ENCODE measurements at places on chromosomes 7 and 10.

- no peak overlapping the region for H3K4me3 ChIP-seq
- H3K27me3 ChIP-seq: no peaks in the 10 kb centered on the region
- no peak for DNase-seq
- no peaks in the 10 kb centered on the region for H3K36me3 ChIP-seq
- no peaks in the 10 kb centered on the region for H3K4me1 ChIP-seq
Measured at GRCh38 chr10:2949948-2950354, 117.4 kb upstream of the PFKP start.

DNA sequence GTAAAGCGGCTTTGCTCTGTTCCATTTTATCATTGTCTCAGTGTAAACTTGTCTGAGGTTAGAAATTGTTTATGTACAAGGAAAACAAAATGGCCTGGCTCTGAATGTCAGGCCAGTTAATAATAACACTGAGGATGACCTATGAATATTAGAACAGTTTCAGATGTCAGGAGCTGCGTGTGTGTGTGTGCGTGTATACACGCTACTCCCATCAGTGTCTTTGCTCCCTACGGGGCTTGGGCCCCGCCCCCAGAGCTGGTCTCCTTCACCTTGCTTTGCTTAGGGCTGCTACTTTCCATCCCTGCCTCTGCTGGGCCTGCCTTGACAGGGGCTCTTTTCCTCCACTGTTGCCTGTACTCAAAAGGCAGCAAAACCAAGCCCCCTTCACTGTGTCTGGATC is 142.3 kb upstream of the BET1 start:
- H3K4me3 ChIP-seq: no peak overlapping the region
- no peaks in the 10 kb centered on the region for H3K36me3 ChIP-seq
- H3K4me1 ChIP-seq: no peaks in the 10 kb centered on the region
- no peak overlapping the region for H3K27ac ChIP-seq
- H3K27me3 ChIP-seq: no peaks in the 10 kb centered on the region

DNA sequence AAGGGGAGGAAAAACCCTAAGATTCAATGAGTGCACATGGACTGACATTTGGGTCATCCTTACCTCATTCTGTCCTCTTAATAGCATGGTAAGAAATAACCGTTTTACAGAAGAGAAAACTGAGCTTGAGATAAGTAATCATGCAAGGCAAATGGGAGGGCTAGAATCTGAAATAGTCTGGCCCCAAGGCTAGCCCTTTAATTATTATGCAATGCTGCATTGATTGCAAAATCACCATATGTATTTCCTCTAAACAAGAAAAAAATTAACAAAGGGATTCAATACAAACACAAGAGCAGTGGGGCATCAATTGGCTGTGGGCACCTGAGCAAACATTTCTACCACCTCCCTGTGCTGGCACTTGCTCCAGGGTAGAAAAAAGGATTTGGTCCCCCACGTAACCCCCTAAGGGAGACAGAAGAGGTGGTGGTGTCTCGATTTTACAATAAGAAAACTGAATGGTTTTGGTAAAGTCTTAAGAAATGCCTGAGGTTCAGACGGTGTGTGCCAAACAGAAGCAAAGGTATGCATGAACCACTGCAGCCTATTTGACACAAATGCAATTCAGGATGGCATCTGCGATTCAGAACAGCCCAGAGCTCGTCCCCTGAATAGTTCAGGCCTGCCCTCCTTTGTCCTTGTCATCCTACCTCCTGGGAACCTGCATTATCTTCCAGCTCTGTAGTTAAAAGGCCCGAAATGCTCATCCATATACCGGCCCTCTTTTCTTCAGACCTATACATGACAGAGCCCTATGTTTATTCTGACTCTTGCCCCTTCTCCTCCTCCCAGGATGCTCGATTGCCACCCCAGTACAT is 23.6 kb downstream of the PIP4K2A start:
- H3K27ac ChIP-seq: no peak overlapping the region
- peak; percentile 55 for DNase-seq
- peaks cover 31% of the 10 kb centered on the region for H3K36me3 ChIP-seq
- H3K27me3 ChIP-seq: no peaks in the 10 kb centered on the region

DNA sequence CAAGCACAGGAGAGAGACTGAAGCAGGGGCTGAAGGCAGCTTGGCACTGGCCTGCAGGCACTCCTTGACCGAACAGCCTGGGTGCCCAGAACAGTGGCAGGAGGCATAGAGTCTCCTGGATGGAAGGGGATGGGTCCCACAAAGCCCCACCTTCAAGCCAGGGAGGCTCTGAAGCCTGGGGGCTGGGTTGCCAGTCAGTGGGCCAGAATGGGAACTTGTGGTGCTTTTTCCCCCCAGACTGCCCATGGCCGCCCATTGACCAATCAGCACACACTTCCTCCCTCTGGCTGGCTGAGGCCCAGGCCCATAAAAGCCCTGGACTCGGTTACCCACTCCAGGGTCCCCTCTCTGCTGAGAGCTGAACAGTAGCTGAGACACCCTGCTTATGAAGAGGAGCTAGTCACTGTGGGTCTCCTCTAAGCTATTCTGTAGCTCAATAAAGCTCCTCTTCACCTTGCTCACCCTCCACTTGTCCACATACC is 109.6 kb downstream of the ELAPOR2 start:
- no peak overlapping the region for H3K27ac ChIP-seq
- H3K36me3 ChIP-seq: no peaks in the 10 kb centered on the region
- H3K4me1 ChIP-seq: peaks cover 10% of the 10 kb centered on the region
- DNase-seq: no peak
- H3K4me3 ChIP-seq: no peak overlapping the region
- no peaks in the 10 kb centered on the region for H3K27me3 ChIP-seq

GRCh38 chr10:94178475-94179253 is 184.1 kb downstream of the NOC3L start:
- DNase-seq: no peak
- H3K4me1 ChIP-seq: no peaks in the 10 kb centered on the region
- H3K4me3 ChIP-seq: no peak overlapping the region

DNA sequence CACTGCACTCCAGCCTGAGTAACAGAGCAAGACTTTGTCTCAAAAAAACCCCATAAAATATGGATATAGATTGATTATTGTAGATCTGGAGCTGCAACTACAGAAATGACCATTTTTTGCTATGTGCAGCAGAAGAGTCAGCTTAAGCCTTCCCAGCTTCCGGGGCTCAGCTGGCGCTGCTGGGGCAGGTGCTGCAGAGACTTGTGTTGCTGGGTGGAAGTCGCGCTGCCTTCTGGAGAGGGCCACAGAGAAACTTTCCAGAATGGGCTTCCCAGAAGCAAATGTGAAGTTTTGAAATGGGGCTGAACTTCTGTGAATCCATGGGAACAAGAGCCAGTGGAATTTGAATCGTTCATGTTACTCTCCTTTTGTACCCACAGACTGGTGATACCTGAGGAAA is 37.3 kb upstream of the RSBN1L start:
- H3K4me1 ChIP-seq: no peaks in the 10 kb centered on the region
- no peak overlapping the region for H3K4me3 ChIP-seq
- H3K27ac ChIP-seq: no peak overlapping the region
- no peak for DNase-seq
- H3K36me3 ChIP-seq: peaks cover 9% of the 10 kb centered on the region

- no peaks in the 10 kb centered on the region for H3K4me1 ChIP-seq
- no peak overlapping the region for H3K4me3 ChIP-seq
- H3K27ac ChIP-seq: no peak overlapping the region
- H3K27me3 ChIP-seq: no peaks in the 10 kb centered on the region
- no peaks in the 10 kb centered on the region for H3K36me3 ChIP-seq
Measured at GRCh38 chr7:33421429-33421828, 292.1 kb downstream of the BBS9 start.

- no peaks in the 10 kb centered on the region for H3K27me3 ChIP-seq
- H3K36me3 ChIP-seq: no peaks in the 10 kb centered on the region
- DNase-seq: no peak
- no peak overlapping the region for H3K27ac ChIP-seq
- H3K4me3 ChIP-seq: peak overlapping the region; percentile 94
Measured at GRCh38 chr7:44998153-44998871, 1.7 kb upstream of the CCM2 start.

- H3K4me1 ChIP-seq: no peaks in the 10 kb centered on the region
- H3K27ac ChIP-seq: no peak overlapping the region
- peaks cover 3% of the 10 kb centered on the region for H3K36me3 ChIP-seq
- no peak for DNase-seq
- H3K27me3 ChIP-seq: no peaks in the 10 kb centered on the region
Measured at GRCh38 chr10:112785089-112785488, 165.0 kb upstream of the TCF7L2 start.

- no peaks in the 10 kb centered on the region for H3K27me3 ChIP-seq
- no peak overlapping the region for H3K4me3 ChIP-seq
- no peaks in the 10 kb centered on the region for H3K36me3 ChIP-seq
- no peaks in the 10 kb centered on the region for H3K4me1 ChIP-seq
- H3K27ac ChIP-seq: no peak overlapping the region
- no peak for DNase-seq
Measured at GRCh38 chr7:104973227-104973626, 40.8 kb upstream of the KMT2E start.

- H3K27me3 ChIP-seq: no peaks in the 10 kb centered on the region
- H3K27ac ChIP-seq: no peak overlapping the region
- peaks cover 3% of the 10 kb centered on the region for H3K36me3 ChIP-seq
- H3K4me3 ChIP-seq: no peak overlapping the region
- no peaks in the 10 kb centered on the region for H3K4me1 ChIP-seq
- no peak for DNase-seq
Measured at GRCh38 chr10:124849111-124849773, 47.6 kb downstream of the ABRAXAS2 start.

GRCh38 chr7:29977886-29978651 is 11.5 kb downstream of the SCRN1 start:
- peak; percentile 83 for DNase-seq
- H3K4me1 ChIP-seq: no peaks in the 10 kb centered on the region
- no peaks in the 10 kb centered on the region for H3K27me3 ChIP-seq
- H3K4me3 ChIP-seq: no peak overlapping the region
- peaks cover 2% of the 10 kb centered on the region for H3K36me3 ChIP-seq

DNA sequence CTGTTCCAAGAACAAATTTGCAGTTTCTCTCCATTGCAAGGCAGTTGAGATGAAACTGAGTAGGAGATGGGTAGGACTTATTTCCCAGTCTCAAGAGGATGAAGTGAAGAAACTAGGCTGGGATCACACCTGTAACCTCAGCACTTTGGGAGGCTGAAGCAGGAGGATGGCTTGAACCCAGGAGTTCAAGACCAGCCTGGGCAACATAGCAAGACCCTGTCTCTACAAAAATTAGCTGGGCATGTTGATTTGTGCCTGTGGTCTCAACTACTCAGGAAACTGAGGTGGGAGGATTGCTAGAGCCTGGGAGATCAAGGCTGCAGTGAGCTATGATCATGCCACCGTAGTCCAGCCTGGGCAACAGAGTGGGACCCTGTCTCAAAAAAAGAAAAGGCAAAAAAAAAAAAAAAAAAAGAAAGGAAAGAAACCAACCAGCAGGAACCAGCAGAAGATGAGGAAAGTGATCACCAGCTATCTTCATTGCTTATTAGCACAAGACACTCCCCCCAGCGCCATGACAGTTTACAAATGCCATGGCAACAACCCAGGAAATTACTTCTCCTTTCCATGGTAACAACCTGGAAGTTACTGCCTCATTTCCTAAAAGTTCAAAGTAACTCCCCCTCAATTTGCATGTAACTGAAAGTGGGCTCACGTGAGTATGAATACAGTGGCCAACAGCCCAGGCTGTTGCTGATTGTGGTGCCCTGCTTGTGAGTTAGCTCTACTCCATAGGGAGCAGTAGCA is 18.3 kb upstream of the ST8SIA6 start:
- no peaks in the 10 kb centered on the region for H3K36me3 ChIP-seq
- no peak overlapping the region for H3K27ac ChIP-seq
- DNase-seq: peak; percentile 38
- H3K4me3 ChIP-seq: no peak overlapping the region
- H3K27me3 ChIP-seq: no peaks in the 10 kb centered on the region
- no peaks in the 10 kb centered on the region for H3K4me1 ChIP-seq
